ENCODE measurements at places on chromosomes 3 and 15.

DNA sequence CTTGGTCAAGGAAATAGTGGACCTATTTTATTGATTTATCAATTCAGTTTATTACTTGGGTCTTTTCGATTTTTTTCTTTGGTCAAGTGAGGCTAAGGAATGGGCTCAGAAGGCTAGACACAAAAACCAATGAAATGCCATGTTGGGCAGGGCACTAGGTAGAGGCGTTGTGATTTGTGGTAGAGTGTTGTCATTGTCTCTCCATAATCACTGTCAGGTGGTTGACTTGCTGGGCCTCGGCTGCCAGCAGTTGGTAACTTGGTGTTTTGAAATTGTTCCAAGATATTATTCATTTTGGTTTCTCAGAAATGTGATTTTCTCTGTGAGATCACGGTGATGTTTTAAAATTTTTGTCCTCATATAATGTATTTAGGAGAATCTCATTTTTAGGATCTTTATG, 173.6 kb downstream of the KLHL25 start:
- no peak for DNase-seq

- no peak for DNase-seq
These were observed 62.6 kb downstream of the DUT start for GRCh38 chr15:48393645-48394506.

DNA sequence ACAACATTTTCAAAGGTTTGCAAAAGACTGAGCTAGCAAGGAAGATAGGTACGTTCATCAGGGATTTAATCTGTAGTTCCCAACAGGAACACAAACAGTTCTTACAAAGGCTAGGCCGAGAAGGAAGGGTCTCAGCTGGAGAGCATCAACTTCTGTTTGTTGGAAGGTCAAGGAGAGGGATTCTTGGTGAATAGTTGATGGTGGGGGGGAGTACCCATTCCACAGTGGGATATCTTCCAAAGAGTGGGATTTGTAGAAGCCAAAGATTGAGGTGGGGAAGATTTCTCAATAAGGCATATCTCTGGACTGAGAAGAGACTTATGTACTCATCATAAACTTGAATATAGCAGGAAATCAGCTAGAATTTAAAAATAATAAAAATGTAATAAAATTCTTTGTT, 231.8 kb downstream of the CHST2 start:
- no peak for DNase-seq

DNA sequence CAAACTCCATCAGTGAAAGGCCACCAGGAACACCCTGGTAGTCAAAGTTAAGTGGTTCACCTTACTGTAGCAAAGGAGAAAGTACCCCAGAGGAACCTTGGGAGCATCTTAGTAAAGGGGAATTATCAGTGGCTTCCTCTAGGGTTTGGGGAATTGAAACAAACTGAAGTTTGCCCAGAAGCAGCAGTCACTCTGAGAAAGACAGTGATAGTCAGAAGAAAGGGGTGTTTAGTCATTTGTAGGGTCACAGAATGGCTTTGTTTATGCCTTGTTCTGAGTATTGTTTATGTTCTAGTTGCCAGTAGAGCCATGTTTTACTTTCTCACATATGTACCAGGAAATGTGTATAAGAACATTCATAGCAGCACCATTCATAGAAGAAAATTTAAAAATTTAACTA, 93.8 kb downstream of the FHIT start:
- no peak for DNase-seq

- no peak for DNase-seq
These were observed 260.9 kb upstream of the KCNMB2 start for GRCh38 chr3:178275311-178275710.

DNA sequence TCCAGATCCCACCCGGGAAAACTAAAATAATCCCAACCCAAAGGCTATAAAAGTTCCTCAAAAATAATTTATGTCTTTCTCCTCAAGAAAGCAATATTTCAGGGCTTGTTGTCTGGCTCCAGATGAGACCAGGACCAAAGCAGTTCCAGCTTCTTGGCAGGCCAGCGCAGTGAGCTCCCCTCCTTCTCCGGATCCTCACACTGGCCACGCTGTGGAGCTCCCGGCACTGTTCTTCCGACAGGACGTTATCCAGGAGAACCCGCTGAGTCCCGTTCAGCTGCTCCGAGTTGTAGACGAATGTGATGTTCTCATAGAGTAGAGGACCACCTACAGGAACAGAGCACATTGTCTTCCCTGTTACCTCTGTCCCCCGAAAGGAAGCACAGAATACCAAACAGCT, 146.3 kb downstream of the P3H2 start:
- no peak for DNase-seq

- DNase-seq = no peak
These were observed 196.8 kb downstream of the PLCL2 start for GRCh38 chr3:17081520-17081919.

GRCh38 chr3:122563717-122564025, 429 bp downstream of the PARP9 start:
- DNase-seq = no peak

DNA sequence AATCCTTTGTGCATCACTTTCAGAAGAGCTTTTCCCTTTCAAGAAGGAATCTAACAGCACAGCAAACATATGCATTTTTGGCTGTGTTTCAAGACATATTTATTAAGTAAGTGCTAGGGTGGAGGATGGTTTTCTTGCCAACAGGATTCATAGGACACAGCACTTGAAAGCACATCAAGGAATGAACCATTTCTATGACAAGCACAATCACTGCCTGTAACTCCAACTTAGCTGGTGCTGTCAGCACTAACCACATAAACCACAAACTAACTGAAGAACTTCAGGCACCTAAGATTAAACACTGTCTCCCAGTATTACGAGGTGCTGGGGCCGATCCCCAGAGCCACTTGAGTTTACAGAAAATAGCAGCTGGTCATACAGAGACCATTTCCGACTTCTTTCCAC, 35.4 kb upstream of the SPRED1 start:
- DNase-seq = no peak

GRCh38 chr3:180922242-180922641, 9.8 kb downstream of the FXR1 start:
- DNase-seq = no peak

- no peak for DNase-seq
These were observed 119.2 kb upstream of the ALDH1A3 start for GRCh38 chr15:100760357-100760903.

GRCh38 chr3:146044046-146044445, 116.9 kb downstream of the PLOD2 start:
- no peak for DNase-seq

DNA sequence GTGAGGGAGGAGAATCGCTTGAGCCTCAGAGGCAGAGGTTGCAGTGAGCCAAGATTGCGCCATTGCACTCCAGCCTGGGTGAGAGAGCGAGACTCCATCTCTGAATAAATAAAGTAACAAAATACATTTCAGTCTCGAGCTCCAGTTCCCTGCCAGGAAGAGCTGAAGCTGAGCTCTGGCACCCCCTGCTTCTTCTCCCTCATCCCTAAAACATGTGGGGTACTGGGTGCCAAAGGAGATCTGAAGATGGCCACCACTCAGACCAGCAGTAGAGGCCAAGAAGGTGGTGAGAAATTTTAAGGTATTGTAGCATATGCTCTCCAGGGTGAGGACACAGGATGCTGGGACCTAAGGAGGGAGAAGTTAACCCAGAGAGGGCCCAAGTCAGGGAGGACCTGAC, 75.0 kb upstream of the CGNL1 start:
- DNase-seq = no peak

DNA sequence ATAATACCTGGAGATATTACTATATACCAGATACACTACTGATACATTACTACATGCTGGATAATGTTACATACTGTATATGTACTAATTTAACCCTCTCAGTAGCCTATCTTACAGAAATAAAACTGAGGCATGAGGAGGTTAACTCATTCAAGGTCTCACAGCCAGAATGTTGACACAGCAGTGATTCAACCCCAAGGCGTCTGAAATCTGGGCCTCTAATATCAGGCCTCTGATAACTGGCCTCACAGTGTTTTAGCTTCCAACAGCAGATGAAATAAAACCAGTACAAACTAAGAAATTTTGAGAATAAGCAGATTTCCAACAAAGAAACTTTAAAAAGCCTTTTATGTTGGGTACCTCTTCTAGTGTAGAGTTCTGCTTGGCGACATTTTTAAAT, 23.4 kb downstream of the DZIP1L start:
- DNase-seq = no peak

- no peak for DNase-seq
These were observed 6.4 kb upstream of the DNAAF4 start for GRCh38 chr15:55514414-55514850.

GRCh38 chr15:52218371-52218770, 27.2 kb upstream of the GNB5 start:
- no peak for DNase-seq

- DNase-seq = no peak
These were observed 1.2 kb downstream of the MEX3B start for GRCh38 chr15:82044373-82045178.

DNA sequence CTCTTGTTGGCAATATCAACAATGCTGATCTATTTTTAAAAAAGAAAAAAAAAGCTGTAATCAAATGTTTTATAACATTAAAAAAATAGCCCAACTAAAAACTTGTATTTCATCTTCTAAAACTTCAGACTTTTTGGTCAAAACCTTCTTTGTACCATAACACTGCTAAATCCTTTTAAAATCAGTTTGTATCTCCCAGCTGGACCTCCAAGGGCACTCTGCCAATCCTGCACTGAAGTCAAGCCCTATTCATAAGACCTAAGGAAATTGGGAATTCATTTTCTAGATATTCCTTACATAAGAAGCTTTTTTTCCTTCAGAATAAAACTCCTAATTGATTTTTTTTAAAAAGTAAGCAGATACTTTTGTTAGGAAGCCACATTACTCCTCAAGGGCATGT, 38.2 kb upstream of the HCLS1 start:
- no peak for DNase-seq

DNA sequence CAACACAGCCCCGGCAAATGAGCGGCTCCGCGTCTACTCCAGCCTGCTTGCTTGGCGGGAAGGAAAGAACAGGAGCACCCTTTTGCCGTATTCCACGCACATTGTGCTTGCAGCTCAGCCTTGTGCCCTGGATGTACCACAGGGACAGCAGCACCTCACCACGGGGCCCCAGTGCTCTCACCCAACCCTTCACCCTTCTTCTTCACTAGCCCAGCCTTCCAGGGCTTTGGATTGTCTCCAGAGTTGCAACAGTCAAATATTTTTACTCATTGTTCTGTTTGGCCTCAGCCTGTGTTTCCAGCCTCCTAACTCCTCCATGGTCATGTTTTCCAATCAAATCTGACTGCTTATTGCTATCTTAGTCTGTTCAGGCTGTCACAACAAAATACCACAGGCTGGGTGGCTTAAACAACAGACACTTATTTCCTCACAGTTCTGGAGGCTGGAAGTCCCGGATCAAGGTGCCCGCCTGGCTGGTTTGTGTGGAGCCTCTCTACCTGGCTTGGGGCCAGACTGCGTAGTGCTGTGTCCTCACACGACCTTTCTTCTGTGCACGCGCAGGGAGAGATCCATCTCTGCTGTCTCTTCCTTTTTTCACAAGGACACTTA, 79.2 kb upstream of the ABHD17C start:
- DNase-seq = no peak

Measured in stimulated activated CD8-positive, alpha-beta memory T cell treated with anti-CD3 and anti-CD28 coated beads, Interleukin-7, amount 100 ng/mL, for 1 hour (primary cell).